ENCODE measurements at places on chromosomes 1 and 21. TPM values are rescaled to one million over a fixed set of nuclear protein-coding genes. Genes with fewer than 3 reads are reported as not detected.

TIE1 gene
- 1,208 TPM for total RNA-seq

TMEM51 gene
- 5.2 TPM for total RNA-seq

C1orf167 gene
- 0.19 TPM for total RNA-seq

TSACC gene
- 0.32 TPM for total RNA-seq

SLAMF9 gene
- not detected for total RNA-seq

FMO3 gene
- 0.06 TPM for total RNA-seq

TPTE gene
- total RNA-seq = not detected

SLFNL1 gene
- 0.69 TPM for total RNA-seq

NTNG1 gene
- total RNA-seq = 0.32 TPM

HORMAD1 gene
- not detected for total RNA-seq

CDC73 gene
- 27.3 TPM for total RNA-seq

TFF3 gene
- total RNA-seq = 4.5 TPM

OPRD1 gene
- not detected for total RNA-seq

CYP4Z1 gene
- total RNA-seq = not detected

OR2L13 gene
- not detected for total RNA-seq

GPR3 gene
- 0.19 TPM for total RNA-seq

AMY1B gene
- total RNA-seq = not detected

KCNC4 gene
- total RNA-seq = 3.9 TPM

TNNT2 gene
- not detected for total RNA-seq

RNF207 gene
- total RNA-seq = 15.5 TPM

ASPM gene
- total RNA-seq = 26.7 TPM

NKAIN1 gene
- total RNA-seq = 0.06 TPM

PROK1 gene
- total RNA-seq = not detected

LYPD8 gene
- not detected for total RNA-seq

TYW3 gene
- 7.4 TPM for total RNA-seq

DRAXIN gene
- 0.69 TPM for total RNA-seq

IFI44 gene
- 13.9 TPM for total RNA-seq

PPT1 gene
- 42.7 TPM for total RNA-seq

FCN3 gene
- total RNA-seq = 0.32 TPM

FCGR1A gene
- not detected for total RNA-seq

PPP1R15B gene
- total RNA-seq = 27.8 TPM

LCE1D gene
- not detected for total RNA-seq

BATF3 gene
- total RNA-seq = 1.0 TPM

C1orf116 gene
- total RNA-seq = not detected

ACTL8 gene
- not detected for total RNA-seq

GJA5 gene
- total RNA-seq = 0.32 TPM

KRTAP12-4 gene
- not detected for total RNA-seq

OR2T2 gene
- not detected for total RNA-seq

IKBKE gene
- total RNA-seq = 35.0 TPM

VHLL gene
- total RNA-seq = not detected

RIMS3 gene
- total RNA-seq = 0.16 TPM

CFHR3 gene
- not detected for total RNA-seq

PRAMEF12 gene
- not detected for total RNA-seq

PCAT6 gene
- total RNA-seq = not detected

OR2T33 gene
- total RNA-seq = not detected

PGLYRP3 gene
- 0.16 TPM for total RNA-seq

TMEM125 gene
- total RNA-seq = not detected

OR10Z1 gene
- not detected for total RNA-seq

PTAFR gene
- total RNA-seq = 0.16 TPM

RHOU gene
- total RNA-seq = 0.97 TPM

SLC45A1 gene
- 1.8 TPM for total RNA-seq

RNU1-4 gene
- 6,751 TPM for total RNA-seq

TTC4 gene
- total RNA-seq = 11.7 TPM

DENND2C gene
- 0.49 TPM for total RNA-seq

SPAG17 gene
- 0.06 TPM for total RNA-seq

CC2D1B gene
- total RNA-seq = 19.9 TPM

PGLYRP4 gene
- total RNA-seq = not detected

Data from bladder microvascular endothelial cell (primary cell).